Activated CD8-positive, alpha-beta memory T cell treated with anti-CD3 and anti-CD28 coated beads, Interleukin-2, amount 10 ng/mL, durations not matched to agents 7 days and 5 days (primary cell): ENCODE measurements at places on chromosomes 13 and 19. TPM values are rescaled to one million over a fixed set of nuclear protein-coding genes. Genes with fewer than 3 reads are reported as not detected.

GRCh38 chr13:49086722-49087121, 111.0 kb downstream of the FNDC3A start:
- no peak for DNase-seq

GRCh38 chr13:23852351-23852750, 36.8 kb downstream of the MIPEP start:
- no peak for DNase-seq

- DNase-seq: no peak
Measured at GRCh38 chr19:27775395-27775794, 1437.6 kb downstream of the UQCRFS1 start.

DNA sequence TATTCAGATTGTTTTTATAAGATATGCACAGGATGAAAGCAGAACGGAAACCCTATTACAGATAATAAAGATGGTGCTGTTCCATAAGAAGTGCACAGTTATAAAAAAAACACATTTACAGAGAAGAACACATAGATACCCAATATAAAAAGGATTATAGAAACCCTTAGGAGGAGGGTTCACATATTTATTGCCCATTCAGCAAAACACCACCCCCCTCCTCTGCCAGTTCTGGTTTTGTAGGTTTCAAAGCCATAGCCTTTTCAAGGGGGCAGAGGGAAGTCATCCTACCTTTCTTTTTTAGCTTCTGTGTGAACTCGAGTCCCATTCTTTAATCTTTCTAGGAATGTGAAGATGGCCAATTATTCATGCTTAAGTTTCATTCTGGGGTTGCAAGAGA, 511.2 kb downstream of the GPC5 start:
- DNase-seq: no peak

GRCh38 chr19:15403151-15403531, 15.6 kb downstream of the AKAP8L start:
- DNase-seq: no peak

The CEACAM3 gene
- not detected for total RNA-seq

DNA sequence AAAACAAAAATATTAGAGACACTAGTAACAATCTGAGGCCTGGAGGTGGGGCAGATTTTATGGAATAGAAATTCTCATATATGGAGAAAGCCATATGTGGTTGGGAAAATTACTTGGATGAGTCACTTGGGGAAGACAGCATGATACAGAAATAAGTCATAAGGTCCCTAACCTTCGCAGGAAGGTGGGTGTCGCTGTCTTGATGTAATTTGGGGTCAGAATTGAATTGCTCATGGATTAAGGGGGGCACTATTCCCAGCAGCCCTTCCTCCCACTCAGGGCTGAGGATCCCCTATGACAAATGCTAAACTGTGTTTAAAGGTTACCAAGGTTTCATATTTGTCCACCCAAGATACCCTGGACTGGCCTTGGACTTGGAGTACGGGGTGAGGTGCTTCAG, 5.0 kb downstream of the RDH8 start:
- DNase-seq: no peak

The VSTM1 gene
- total RNA-seq: not detected

DNA sequence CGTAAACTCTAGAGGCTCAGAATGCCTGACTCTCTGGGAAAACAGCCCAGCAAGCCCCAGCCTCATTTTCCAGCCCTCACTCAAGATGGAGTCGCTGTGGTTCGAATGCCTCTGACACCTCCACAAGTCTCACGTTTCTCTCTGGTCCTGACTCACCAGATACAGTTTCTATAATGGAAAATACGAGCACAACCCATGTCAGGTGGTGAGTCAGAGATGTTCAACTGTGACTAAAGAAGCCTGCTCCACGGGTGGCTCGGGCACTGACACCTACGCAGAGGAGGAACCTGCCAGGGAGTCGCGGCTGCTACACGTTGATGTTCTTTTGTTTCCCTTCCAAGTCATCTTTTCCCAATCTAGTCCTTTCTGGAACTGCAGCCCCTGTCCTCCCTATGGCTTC, 87.1 kb upstream of the STK24 start:
- peak; percentile 46 for DNase-seq

GRCh38 chr13:46620029-46620428, 67.1 kb downstream of the LRCH1 start:
- no peak for DNase-seq

The CDADC1 gene
- total RNA-seq: 12.4 TPM

GRCh38 chr19:21576481-21576880, 71.1 kb downstream of the ZNF429 start:
- DNase-seq: no peak

The ZNF208 gene
- total RNA-seq: 0.99 TPM

GRCh38 chr19:35852029-35852780, at the start of gene NPHS1:
Gene NPHS1, minus strand, starts transcription at chr19:35852504. Its CDS starts 667 bp downstream, at chr19:35851837.
- no peak for DNase-seq

The UPK1A gene
- total RNA-seq: not detected

DNA sequence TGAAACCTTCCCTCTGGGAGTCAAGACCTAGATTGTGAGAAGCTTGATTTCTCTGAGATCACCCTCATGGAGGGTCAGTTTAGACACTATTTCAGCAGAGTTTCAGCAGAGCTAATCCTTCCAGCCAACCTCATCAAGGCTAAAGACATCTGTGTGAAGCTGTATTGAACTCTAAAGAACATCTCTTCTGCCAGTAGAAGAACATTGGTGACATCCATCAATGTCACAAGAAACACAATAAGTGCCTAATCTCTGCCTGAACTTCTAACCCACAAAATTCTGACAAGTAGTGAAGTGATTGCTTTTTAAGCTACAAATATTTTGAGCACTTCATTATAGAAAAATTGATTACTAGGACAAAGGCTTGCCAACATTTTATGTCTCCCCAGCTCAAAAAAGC, 475.8 kb upstream of the PCDH20 start:
- no peak for DNase-seq

The OR7D2 gene
- not detected for total RNA-seq

DNA sequence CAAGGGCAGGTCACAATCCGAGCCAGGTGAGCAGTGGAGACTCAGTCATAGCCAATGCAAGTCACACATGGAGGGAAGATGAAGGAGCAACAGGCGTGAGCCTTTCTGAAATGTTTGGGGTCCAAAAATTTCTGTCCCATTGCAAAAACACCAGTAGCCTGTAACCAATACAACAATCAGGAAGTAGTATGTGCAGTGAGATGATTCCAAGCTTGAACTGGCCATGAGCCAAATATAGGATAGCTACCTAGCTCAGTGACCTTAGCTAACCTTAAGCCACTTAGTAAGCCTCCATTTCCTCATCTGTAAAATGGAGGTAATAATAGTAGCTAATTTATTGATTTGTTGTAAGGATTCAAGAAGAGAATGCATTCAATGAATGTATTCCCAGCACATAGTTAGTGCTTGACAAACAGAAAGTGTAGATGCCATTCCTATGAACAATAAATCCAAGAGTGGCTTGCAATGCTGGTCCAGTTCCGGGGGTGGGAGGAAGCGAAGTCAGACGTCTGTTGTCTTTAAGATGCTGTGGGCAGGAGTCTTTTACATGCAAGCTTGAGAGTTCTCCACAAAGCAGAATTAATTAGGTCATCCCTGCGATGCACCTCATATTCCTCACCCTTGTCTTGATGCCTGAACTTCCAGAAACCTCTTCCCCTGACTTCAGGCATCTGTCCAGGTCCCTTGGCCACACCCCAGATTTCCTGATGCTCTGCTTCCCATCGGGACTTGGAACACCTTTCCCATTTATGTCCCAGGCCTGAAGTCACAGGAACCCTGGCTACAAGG, 195.7 kb upstream of the UBL3 start:
- DNase-seq: no peak

- DNase-seq: no peak
Measured at GRCh38 chr13:85216576-85216975, 582.6 kb downstream of the SLITRK6 start.

The CPAMD8 gene
- total RNA-seq: 0.21 TPM

The TFDP1 gene
- total RNA-seq: 168 TPM

The C19orf73 gene
- total RNA-seq: 1.8 TPM

The C3 gene
- 1.0 TPM for total RNA-seq

The IZUMO4 gene
- total RNA-seq: 7.2 TPM
